ENCODE measurements at places on chromosomes 6 and 20.

DNA sequence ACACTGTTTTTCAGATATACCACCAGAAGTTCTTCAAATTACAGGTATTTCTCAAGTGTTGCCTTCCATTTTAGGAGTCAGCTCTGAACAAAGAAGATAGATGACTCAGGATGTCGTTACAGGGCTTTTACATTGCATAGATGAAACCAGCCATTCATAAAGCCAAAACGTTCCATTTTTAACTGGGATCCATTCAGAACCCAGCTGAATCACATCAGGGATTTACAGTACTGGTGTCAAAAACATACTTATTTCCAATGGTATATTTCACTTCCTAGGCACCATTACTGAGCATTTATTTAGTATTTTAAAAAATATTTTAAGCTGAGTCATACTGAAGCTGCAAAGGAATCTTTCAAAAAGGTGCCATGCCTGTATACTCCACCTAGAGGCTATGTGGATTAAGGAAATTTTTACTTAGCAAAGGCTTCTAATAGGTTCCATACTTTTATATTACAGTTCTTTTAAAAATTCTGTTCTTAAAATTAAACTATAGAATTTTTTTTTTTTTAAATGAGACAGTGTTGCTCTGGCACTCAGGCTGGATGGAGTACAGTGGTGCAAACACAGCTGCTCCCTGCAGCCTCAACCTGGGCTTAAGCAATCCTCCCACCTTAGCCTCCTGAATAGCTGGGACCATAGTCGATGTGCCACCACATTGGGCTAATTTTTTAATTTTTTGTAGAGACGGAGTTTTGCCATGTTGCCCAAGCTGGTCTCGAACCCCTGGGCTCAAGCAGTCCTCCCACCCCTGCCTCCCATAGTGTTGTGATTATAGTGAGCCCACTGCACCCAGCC is 2.6 kb downstream of the ASF1A start:
- DNase-seq = peak; percentile 51

DNA sequence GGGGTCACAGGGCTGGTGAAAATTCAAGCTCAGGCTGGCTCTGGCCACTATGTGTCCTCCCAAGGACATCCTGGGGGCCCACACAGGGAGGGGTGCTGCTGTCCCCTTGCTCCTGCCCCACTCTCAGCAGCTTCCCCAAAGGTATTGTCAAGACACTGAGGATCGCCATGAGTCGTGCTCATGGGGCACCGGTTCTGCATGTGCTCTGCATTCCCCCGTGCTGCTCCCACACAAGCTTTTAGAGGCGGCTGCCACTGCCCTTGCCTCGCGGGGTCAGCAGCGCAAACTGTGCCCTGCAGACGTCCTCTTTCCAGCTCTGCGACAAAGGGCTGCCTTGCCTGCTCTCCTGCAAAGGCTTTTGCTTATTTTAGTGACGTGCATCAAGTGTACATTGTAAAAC is 179.8 kb downstream of the ERMARD start:
- DNase-seq = no peak

DNA sequence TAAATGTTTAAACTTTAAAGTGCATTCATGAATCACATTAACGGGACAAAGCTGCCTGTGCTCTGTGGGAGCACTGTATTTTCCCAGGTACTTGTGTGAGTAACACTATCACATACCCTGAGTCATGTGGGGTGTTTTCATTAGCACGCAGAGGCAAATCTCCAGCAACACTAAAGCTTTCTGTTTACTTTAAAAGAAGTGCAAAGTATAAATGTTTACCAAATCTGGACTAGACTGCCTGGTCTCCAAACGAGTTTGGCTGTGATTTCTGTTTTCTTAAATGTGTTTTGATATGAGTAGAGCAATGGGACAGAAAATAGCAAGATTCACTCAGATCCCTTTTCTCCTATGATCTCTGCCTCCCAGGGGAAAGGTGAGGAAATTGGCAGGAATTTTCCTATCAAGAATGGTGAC is 28.8 kb upstream of the RIPPLY2 start:
- DNase-seq = no peak

- no peak for DNase-seq
These were observed 135.0 kb upstream of the TNFAIP3 start for GRCh38 chr6:137731960-137732616.

DNA sequence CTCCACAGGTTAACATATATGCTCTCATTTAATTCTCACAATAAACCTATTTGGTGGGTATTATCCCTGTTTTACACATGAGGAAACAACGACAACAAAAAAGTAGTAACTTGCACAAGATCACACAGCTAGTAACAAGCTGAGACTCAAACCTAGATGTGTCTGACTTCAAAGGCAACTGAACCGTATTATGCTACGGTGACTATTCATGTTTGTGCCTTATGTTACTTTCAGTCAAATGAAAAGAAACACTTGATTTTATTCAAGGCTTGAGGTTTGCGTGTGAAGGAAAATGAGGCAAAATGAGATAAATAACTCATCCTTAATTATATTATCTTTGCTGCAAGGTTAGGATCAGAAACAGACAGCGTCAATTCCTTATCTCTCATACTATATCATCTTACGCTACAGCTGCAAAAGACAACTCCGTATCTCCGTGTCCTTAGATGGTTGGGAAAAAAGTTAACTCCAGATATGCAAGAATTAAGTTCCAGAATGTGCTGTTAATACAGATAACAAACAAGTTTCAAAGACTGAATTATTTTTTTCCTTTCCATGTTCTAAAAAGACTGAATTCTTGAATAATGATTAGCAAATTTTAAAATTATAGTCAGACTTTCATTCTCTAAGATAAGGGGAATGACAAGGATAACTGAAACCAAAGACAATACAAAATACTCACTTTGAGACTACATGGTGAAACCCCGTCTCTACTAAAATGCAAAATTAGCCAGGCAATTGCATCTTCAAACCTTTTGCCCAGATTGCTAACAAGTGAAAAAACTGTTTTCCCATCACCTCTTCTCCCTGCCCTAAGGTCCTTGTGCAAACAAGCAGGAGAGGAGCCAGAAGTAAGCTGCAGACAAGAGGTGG is 27.8 kb downstream of the STAU1 start:
- DNase-seq = no peak

GRCh38 chr6:4346659-4347333 is 211.4 kb upstream of the ECI2 start:
- DNase-seq = no peak

- no peak for DNase-seq
These were observed 7.8 kb downstream of the ELOVL2 start for GRCh38 chr6:11036351-11036740.

DNA sequence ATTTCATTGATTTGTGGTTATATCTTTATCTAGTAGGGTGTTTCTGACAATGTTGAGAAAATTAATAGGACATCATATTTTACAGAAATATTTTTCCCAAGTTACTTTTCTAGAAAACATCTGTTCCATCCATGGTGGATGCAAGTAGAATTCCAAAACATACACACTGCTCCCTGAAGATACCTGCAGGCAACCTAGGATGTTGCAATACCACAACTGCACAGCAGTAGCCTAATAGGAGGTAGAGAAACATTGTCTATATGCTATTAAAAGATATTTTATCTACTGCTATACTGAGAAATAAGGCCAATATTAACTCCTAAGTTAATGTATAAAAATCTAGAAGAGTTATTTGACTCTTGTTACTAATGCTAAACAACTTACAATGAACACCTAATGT is 6.8 kb downstream of the ILRUN start:
- DNase-seq = no peak

DNA sequence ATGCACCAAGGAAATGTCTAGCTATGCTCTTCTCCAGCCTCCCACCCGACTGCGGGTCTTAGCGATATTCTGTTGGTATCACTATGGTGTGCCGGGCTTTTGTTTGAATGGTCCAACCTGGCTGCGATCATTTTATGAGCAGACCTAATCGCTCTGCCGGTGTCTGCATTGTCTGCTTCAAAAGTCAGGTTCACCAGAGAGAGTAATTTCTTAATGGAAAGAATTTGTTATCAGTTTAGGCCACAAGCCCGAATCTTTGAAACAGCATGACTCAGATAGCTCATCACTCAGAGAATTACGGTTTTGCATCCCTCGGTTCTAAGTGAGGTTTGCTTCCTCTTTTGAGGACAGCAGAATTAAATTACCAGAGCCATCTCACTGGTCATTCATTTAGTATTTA is 521.0 kb upstream of the ARID1B start:
- no peak for DNase-seq

- no peak for DNase-seq
These were observed 4.2 kb downstream of the LRP11 start for GRCh38 chr6:149859938-149860337.

- no peak for DNase-seq
These were observed 602 bp downstream of the TGM6 start for GRCh38 chr20:2381303-2381702.

DNA sequence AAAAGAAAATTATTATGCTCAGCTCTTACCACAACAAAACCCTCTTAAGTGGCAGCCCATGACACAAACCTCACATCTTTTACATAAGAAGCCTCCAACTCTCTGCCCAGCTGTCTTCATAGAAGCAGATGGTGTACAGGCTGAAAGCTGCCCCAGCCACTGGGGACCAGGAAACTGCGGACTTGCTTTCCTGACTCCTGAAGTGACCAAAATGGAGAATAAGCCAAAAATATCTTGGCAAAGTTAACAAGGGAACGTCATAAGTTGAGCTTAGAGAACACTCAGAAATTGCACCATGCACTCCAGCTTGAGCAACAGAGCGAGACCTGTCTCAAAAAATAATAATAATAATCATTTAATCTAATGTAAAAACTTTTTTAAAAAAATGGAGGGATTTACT is 160.3 kb upstream of the CDYL start:
- DNase-seq = no peak

DNA sequence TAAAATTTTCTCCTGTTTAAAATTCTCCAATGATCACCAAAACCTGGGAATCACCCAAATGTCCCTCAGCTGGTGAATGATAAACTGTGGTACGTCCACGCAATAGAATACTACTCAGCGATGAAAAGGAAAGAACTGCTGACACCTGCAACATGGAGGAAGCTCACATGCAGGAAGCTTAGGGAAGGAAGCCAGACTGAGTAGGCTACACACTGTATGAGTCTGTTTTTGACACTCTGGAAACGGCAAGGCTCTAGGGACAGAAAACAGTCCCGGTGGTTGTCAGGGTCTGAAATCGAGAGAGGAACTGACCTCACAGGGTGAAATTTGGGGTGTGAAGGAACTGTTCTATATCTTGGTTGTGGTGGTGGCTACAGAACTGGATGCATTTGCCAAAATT is 25.2 kb upstream of the TLDC2 start:
- DNase-seq = no peak

DNA sequence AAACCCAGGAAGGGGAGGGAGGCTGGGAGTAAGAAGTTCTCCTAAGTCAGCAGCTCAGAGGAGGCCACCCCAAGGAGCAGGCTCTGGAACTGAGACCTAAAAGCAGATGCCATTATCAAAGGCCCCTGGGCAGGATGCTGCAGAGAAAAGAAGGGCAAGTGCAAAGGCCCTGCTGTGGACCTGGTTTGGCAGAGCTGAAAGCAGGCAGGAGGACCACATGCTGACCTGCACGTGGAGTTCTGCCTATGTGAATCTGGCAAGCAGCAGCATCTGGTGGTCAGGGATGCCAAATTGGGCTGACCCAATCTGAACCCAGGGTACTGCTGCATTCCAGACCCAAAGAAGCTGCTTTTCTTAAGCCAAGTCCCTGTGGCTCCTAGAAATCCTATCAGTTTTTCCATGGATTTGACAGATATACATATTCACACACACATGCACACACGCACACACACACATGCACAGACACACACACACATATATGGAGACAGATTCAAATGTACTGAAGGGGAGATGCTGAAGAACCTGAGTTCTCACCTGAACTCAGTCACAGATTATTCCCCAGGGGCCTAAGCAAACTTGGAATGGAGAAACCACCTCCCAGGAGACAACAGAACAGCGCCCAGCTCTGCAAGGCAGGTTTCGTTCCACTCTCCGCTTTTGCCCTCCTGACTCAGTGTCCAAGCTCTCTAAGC is 119.9 kb downstream of the FOXA2 start:
- DNase-seq = no peak

DNA sequence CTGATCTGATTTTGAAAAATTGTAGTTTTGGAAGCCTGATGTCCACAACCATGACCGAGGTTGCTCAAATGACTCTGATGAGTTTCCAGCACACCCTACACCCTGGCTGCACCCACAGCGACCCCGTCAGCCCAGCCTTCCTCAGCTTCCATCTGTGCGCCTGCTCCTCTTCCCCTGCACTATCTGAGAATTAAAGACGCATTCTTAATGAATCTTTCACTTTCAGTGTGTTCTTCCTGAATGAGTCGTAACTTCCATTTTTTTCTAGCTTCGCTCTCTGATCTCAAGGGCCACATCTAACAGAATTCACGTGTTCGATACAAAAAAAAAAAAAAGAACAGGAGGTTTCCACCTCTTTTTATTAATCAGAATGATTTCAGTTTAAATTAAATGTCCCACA is 21.3 kb upstream of the RREB1 start:
- DNase-seq = peak; percentile 56

DNA sequence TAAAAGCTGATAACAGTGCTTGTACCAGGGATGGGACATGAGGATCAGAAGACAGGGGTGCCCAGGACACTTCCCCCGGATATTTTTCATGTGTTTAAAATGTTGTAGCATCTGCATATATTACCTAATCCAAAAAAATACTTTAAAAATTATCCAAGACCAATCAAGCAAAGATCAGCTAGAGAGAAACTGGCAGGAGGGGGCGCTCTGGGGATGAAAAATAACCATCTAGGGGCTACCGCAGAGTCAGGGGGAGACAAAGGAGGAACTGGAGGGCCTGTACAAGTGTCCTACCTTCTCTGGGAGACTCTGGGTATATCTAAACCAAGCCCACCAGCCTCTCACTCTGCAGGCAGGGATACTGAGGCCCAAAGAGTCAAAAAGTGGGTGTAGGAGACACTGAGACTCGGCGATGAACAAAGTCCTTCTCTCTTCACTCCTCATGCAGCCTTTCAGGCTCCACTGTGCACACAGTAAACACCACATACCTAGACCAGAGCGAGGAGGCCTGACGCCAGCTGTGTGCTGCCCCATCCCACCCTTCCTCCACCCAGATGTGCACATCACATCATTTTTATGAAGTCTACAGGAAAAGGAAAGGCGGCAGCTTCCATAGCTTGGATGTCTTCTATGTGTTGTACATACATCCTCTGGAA is 9.8 kb downstream of the RIMS4 start:
- DNase-seq = peak; percentile 2

All from CD4-positive, alpha-beta T cell treated with Interleukin-10 for 1 hour (primary cell).